ENCODE measurements at places on chromosomes 11 and 22.
A peak's percentile ranks its signal among the peaks of the same experiment; 100 is the strongest.

DNA sequence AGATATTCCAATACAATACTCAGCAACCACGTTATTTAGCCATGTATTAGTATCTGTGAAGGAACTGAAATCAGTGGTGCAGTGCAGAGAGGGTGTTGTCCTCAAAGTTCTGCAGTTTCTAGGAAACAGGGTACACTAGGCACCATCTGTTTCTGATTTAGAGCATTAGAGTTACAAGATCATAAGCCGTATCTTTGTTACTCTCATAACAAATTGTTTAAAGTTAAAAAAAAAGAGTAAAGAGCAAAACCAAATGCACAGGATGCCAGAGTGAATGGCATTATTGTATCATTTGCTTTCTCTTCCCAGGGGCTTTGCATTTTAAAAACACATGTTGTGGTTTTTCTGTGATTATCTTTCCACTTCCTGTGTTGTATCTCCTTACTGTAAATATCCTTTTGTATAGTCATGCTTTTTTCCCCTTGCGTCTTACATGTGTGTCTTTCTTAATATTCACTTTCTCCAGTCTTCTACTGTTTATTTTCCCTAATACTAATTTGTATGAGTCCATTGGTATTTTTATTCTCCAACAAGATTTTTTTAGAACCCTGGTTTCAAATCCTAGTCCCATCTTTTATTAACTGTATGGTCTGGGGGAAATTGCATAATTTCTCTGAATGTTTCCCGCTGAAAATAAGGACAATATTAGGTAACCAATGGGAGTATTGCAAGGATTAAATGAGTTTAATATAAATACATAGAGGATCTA is 15.2 kb upstream of the NUP160 start:
- peak; percentile 38 for DNase-seq

DNA sequence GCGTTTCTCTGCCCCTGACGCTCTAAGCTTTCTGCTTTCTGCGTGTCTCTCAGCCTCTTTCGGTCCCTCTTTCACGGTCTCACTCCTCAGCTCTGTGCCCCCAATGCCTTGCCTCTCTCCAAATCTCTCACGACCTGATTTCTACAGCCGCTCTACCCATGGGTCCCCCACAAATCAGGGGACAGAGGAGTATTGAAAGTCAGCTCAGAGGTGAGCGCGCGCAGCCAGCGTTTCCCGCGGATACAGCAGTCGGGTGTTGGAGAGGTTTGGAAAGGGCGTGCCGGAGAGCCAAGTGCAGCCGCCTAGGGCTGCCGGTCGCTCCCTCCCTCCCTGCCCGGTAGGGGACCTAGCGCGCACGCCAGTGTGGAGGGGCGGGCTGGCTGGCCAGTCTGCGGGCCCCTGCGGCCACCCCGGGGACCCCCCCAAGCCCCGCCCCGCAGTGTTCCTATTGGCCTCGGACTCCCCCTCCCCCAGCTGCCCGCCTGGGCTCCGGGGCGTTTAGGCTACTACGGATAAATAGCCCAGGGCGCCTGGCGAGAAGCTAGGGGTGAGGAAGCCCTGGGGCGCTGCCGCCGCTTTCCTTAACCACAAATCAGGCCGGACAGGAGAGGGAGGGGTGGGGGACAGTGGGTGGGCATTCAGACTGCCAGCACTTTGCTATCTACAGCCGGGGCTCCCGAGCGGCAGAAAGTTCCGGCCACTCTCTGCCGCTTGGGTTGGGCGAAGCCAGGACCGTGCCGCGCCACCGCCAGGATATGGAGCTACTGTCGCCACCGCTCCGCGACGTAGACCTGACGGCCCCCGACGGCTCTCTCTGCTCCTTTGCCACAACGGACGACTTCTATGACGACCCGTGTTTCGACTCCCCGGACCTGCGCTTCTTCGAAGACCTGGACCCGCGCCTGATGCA is at the start of gene MYOD1:
TSS of gene MYOD1 (plus strand) at position 544 of the 910 bp plus-strand sequence. CDS start at position 756, 212 bp downstream.
- no peak for DNase-seq

DNA sequence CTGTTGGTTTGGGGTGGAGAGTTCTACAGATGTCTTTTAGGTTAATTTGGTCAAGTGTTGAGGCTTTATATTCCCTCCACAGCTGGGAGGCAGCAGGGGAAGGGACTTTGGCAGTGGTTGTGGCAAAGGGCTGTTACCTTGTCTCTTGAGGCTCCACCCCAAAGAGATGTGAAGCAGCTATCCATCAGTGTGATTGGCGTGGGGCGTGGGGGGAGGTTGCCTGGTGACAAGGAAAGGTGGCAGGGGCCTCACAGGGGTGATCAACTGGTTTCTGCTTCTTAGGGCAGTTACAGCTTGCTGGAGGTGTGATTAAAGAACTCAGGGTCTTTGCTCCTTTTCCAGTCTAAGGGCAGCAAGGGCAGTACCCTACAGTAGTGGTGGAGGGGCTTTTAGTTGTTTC is 59.3 kb downstream of the FANCF start:
- no peak for DNase-seq

GRCh38 chr11:798093-798713 is at the start of gene SLC25A22:
TSS of gene SLC25A22 (minus strand) at chr11:798281. CDS start at chr11:795006, 3,275 bp downstream.
- no peak for DNase-seq

GRCh38 chr22:38219632-38220031 is 17.8 kb downstream of the MAFF start:
- no peak for DNase-seq

GRCh38 chr22:17896586-17896985 is 122.3 kb upstream of the BID start:
- no peak for DNase-seq

GRCh38 chr11:76459299-76459698 is 14.5 kb downstream of the EMSY start:
- no peak for DNase-seq

- DNase-seq, result no peak
These were observed 8.7 kb upstream of the CABP7 start for GRCh38 chr22:29710922-29711593.

Data from AG04449 (cell line).